ENCODE measurements at places on chromosomes 5 and 9. TPM values are rescaled to one million over a fixed set of nuclear protein-coding genes. Genes with fewer than 3 reads are reported as not detected.

Gene FAM221B
- not detected for total RNA-seq

Gene ZFP2
- total RNA-seq, result 0.08 TPM

Gene PCDHGA7
- 1.6 TPM for total RNA-seq

Gene FAT2
- 82.5 TPM for total RNA-seq

Gene MORN5
- not detected for total RNA-seq

Gene FAM81B
- total RNA-seq, result not detected

Gene CPLANE1
- 5.7 TPM for total RNA-seq

Gene TRUB2
- 40.3 TPM for total RNA-seq

Gene TTLL11
- 3.1 TPM for total RNA-seq

Gene PRRT1B
- not detected for total RNA-seq

Gene SHROOM1
- 6.9 TPM for total RNA-seq

Gene CAVIN4
- 0.08 TPM for total RNA-seq

Gene SH2D3C
- total RNA-seq, result 1.9 TPM

Gene NUTM2G
- total RNA-seq, result not detected

Gene TAF1L
- total RNA-seq, result not detected

Gene CDX1
- not detected for total RNA-seq

Gene OR2K2
- total RNA-seq, result not detected

Gene WDR38
- total RNA-seq, result not detected

Gene GABBR2
- total RNA-seq, result not detected

Gene AUH
- 10.4 TPM for total RNA-seq
